Hepatocyte (in vitro differentiated cells): ENCODE measurements at places on chromosomes 6 and 20. TPM values are rescaled to one million over a fixed set of nuclear protein-coding genes. Genes with fewer than 3 reads are reported as not detected.

The TFAP2D gene
- 0.23 TPM in 1 of 2 replicates, not detected in the other for total RNA-seq

GRCh38 chr20:47546184-47547033 lies 44.7 kb downstream of the NCOA3 start:
- H3K27ac ChIP-seq, result peak overlapping the region; percentile 51
- H3K4me1 ChIP-seq, result peaks cover 13% of the 10 kb centered on the region
- H3K27me3 ChIP-seq, result no peaks in the 10 kb centered on the region
- no peak for DNase-seq

DNA sequence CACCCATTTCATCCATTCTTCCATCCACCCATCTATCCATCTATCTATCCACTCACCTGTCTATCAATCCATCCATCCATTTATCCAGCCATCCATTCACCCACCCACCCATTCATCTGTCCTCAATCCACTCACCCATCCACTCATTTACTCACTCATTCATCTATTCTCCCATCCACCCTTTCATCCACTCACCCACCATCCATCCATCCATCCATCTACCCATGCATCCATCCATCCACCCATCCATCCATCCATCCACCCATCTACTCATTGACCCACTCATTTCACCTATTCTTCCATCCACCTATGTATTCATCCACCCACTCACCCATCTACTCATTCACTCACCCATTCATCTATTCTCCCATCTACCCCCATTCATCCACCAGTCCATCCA lies 24.2 kb upstream of the PTGIS start:
- H3K36me3 ChIP-seq, result no peaks in the 10 kb centered on the region
- peaks cover 28% of the 10 kb centered on the region for H3K4me1 ChIP-seq
- DNase-seq, result no peak
- no peaks in the 10 kb centered on the region for H3K27me3 ChIP-seq
- H3K4me3 ChIP-seq, result no peak overlapping the region

DNA sequence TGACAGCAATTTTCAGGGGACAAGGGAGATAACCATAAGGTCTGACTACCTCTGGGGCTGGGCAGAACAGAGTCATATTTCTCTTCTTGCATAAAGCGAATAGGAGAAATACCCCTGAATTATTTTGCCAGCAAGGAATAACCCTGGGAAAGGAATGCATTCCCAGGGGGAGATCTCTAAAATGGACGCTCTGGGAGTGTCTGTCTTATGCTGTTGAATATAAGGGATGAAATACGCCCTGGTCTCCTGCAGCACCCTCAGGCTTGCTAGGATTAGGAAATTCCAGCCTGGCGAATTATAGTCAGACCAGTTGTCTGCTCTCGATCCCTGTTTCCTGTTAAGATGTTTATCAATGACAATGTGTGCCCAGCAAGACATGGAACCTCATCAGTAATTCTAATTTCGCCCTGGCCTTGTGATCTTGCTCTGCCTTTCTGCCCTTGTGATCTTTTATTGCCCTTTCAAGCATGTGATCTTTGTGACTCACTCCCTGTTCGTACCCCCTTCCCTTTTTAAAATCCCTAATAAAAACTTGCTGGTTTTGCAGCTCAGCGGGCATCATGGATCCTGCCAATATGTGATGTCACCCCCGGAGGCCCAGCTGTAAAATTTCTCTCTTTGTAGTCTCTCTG lies 221.6 kb upstream of the HS3ST5 start:
- DNase-seq, result no peak
- H3K4me3 ChIP-seq, result no peak overlapping the region
- H3K27ac ChIP-seq, result no peak overlapping the region
- no peaks in the 10 kb centered on the region for H3K36me3 ChIP-seq
- H3K27me3 ChIP-seq, result no peaks in the 10 kb centered on the region

DNA sequence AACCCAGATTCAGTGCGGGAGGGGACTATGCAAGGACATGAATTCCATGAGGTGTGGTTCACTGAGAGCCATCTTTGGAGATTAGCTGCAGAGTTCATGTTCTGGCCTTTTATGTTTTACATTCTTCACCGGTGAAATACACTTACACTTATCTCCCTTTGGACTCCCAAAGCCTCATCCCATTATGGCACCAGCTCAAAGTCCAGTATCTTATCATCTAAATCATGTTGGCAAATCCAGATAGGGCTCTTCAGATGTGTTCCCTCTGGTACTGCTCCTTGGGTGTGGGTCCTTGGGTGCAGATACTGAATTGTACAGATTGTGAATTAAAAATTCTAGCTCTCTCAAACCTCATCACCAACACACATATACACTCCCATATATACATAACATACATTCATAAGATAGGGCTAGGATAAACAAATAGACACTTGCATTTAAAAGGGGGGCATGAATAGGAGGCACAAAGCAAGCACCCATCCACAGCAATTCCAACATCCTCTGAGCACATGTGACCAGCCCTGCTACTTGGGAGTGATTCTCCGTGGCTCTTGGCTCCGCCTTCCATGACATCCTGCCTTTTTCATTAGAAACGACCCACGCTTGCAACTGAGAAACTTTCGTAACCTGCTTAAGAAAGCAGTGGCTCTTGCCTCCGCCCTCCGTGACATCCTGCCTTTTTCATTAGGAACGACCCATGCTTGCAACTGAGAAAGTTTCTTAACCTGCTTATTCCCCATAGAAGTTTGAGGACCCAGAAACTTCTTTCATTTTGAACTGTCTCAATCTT lies 53.6 kb upstream of the LRRC1 start:
- DNase-seq, result peak; percentile 54
- no peak overlapping the region for H3K4me3 ChIP-seq
- no peaks in the 10 kb centered on the region for H3K36me3 ChIP-seq
- H3K27ac ChIP-seq, result peak overlapping the region; percentile 64
- no peaks in the 10 kb centered on the region for H3K27me3 ChIP-seq
